ENCODE measurements at places on chromosomes 12 and 14.

DNA sequence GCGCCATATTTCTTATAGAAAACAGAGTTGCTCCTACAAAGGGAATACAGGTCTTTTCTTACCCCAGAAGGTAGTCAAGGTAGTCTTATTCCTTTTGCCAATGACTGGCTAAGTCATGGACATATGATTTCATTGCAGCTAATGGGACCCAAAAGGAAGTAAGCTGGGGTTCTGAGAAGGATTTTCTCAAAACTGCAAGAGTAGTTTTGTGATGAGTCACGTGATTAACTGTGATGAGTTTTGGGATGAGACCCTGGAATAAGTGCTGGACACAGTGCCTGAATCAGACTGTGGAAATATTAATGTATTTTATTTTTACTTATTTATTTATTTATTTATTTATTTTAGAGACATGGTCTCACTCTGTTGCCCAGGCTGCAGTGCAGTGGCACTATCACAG is 13.4 kb upstream of the NIN start:
- no peak for DNase-seq

DNA sequence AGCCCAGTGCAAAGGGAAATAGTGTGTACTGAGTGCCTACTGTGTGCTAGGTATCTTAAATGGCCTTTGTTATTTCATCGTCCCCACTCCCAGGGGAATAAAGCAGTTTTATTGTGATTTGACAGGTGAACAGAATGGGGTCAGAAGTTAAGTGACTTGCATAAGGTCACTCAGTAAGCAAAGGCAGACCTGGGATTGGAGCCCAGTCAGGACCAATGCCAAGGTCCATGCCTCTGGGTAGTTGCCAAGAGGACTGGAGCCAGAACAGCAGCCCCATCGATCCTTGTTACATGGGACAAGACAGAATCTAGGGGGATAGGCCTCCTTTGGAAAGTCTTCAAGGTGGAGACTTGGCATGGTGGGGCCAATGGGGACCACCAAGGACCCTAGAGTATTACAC is 227.4 kb upstream of the PWP1 start:
- DNase-seq = no peak

DNA sequence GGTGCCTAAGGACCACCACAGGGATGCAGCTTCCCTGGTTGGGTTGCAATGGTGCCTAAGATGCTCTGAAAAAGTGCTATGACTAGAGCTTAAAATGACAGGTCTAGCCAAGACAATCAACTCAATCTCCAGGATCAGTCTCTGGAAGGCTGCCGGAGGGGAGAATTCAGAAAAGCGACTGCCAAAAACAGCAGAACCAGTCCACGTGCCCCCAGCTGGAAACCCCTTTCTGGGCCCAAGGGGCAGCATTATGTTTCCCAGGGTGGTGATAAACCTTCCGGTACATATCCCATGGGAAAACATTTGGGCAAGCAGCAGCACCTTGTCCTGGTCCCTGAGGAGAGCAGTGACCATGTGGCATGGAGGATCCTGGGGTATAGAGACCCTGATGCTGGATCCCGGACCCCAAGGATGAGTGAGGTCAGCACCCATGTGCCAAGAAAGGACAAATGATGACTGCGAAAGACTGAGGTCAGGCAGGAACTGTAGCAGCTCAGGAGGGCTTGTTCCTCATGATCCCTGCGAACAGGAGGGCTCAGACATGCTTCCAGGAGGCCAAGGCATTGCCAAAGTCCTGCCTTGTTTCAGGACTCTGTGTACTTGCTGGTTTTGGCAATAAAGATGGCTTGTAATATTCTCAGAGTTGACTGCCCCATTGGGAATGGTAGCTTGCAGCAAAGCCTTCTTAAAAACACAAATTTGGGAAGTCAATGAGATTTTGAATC is 49.9 kb upstream of the LTBP2 start:
- no peak for DNase-seq

- no peak for DNase-seq
Measured at GRCh38 chr12:32379213-32379612, 20.1 kb upstream of the FGD4 start.

DNA sequence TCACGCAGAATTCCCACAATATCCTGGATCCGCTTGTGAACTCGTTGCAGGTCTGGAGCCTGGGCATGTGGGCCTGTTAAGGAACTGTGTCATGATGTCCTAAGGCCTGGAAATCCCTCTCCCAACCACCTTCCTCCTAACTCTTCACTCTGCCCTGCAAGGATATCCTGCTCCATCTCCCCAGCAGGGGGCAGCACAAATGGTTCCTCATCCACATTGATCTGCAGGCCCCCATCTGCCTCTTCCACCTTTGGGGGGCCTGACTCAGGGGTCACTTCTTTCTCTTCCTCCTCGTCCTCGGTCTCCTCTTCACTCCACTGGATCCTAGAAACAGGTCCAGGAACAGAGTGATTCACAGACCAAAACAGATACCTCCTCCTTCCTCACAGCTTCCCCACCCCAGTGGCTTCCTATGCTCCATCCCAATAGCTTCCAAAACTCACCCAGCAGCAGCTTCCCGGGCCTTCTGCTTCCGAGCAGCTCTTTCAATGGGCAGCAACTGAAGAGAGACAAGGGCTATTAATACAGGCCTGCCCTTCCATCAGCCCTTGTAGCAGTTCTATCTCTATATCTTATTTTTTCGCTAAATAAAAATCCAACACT is 4.5 kb downstream of the NOP2 start:
- DNase-seq = no peak

DNA sequence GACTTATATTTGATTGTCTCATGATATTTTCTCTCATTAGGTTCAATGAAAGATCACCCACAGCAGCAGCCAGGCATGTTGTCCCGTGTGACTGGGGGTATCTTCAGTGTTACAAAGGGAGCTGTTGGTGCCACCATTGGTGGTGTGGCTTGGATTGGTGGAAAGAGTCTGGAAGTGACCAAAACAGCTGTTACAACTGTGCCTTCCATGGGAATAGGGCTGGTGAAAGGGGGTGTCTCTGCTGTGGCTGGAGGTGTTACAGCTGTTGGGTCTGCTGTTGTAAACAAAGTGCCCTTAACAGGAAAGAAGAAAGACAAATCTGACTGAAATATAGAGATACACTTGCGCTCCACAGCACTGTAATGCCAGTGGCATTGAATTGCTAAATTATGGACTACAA is 15.4 kb downstream of the TMEM263 start:
- no peak for DNase-seq

- no peak for DNase-seq
Measured at GRCh38 chr14:92103363-92103989, 2.9 kb downstream of the ATXN3 start.

- no peak for DNase-seq
Measured at GRCh38 chr12:5134861-5135525, 91.3 kb downstream of the KCNA5 start.

DNA sequence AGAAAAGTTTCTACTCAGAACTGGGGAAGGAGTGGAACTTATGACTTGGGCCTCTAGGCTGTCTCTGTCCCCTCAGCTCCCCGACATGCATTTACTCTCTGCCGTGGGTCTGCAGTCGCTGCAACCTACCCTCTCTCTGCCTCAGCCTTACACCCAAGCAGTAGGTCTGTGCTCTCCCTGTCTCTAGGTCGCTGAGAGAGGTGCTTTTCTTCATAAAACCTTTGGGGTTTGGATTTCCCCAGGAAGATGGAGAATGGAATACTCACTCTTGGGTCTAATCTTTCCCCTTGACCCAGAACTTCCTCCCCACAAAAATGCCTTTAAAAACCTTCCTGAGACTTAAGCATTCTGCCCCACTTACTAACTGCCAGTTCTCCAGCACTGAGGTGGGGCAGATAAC is 12.9 kb downstream of the GPR84 start:
- no peak for DNase-seq

DNA sequence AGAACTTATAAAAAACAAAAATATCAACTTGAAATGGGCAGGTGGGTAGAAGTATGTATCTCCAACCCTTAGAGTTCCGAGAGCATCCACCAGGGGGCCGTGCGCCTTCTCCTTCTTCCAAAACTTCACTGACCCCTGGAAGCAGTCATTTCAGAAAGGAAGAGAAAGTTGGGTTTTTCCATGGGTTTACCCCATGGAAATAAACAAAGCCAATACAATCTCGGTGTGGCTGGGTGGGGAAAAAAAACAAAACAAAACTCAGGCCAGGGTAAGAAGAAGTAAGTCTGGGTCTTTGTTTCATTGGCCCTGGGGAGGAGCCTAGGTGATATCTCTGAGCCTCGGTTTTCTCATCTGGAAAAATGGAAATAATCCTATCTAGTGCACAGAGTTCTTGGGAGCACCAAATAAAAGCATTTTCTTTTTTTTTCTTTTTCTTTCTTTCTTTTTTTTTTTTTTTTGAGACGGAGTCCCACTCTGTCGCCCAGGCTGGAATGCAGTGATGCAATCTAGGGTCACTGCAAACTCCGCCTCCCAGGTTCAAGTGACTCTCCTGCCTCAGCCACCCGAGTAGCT is 33.6 kb upstream of the HNF1A start:
- no peak for DNase-seq

DNA sequence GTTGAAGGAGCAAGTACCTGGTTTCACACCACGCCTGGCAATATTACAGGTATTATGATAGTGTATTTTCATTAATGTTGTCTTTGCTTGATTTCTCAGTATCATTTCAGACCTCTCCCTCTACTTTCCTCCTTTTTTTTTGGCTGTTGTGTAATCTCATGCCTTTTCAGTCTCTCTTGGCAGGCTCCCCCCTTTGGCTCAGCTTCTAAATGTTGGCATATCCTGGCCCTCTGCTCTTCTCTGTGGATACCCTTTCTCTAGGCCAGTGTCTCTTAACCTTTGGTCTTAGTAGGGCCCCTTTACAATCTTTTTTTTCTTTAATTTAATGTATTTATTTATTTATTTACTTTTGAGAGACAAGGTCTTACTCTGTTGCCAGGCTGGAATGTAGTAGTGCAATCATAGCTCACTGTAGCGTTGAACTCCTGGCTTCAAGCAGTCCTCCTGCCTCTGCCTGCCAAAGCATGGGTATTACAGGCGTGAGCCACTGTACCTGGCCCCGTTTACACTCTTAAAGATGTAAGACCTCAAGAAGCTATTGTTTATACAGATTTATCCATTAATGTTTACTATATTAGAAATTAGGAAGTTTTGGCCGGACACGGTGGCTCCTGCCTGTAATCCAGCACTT is 12.8 kb downstream of the MTHFD1 start:
- DNase-seq = no peak

DNA sequence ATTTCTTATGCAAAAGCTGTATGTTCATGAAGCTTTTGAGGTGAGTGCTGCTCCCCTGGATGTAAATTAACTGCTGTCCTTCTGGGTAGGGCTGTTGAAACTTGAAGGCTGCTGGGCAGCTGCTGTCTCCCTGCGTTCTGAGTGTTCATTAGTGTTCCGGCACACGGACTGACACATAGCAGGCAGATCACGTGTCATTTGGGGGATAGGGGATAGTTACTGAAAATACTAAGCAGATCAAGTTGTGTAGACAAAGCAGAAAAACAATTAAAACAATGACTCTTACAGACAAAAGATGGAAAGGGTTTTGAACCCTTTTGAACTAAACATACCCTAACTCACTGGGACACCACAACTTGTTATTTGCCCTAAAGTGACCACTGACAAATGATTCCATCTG is 82.5 kb downstream of the PRICKLE1 start:
- no peak for DNase-seq

DNA sequence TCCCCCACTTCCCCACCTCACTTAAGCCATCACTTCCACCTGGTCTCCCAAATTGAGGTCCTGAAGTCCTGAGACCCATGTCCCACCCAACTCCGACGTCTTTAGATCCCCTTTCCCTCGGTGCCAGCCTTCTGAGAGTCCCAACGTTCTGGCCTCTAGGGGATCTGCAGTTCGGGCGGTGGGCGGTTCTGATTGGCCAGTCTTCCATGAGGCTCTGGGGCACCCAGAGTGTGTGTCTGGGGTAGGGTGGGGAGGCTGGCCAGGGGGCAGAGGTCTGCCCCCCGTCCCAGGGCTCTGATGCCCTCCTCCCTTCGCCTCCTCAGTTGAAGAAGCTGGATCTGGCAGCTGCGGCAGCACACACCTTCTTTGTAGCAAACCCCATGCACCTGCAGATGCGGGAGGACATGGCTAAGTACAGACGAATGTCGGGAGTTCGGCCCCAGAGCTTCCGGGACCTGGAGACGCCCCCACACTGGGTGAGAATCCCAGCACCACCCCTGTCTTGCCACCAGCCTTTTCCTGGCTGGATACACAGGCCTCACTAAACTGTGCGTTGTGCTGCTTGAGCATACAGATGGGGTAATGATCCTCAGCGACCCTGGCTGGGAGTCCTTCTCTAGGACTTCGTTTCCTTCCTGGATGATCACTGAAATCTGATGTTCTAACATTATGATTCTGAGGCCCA is 1.5 kb downstream of the P3H3 start:
- no peak for DNase-seq

GRCh38 chr12:47302111-47302671 is 222.4 kb upstream of the AMIGO2 start:
- no peak for DNase-seq

DNA sequence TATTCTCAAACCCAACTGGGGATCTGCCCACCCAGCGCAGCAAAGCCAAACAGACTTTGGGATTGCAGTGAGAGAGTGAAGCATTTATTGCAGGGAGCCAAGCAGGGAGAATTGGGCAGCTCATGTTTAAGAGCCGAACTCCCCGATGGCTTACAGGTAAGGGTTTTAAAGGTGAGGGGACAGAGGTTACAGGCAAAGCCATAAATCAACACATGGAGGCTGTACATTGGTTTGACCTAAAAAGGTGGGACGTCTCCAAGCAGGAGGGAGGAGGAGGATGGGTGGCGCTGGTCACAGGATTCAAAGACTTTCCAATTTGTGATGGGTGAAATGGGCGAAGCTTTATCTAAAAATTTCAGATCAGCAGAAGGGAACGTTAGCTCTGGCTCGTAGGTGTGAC is 18.2 kb downstream of the OAS2 start:
- DNase-seq = no peak

DNA sequence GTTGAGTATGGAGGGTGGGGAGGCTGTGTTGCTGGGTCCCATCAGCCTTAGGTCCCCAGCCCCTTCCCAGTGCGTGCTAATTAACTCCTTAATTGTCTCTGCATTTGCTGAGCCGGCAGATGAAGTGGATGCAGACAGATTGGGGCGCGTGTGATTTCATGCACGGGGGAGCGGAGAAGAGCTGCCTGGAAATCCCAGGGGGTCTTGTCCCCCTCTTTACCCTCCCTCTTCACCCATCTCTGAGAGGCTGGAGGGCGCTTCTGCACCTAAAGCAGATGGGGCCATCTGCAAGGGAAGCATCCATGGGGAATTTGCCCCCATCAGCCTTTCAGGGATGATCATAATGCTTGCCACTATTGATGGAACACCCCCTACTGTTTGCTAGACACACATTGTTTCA is 4.4 kb upstream of the ASIC1 start:
- DNase-seq = no peak

GRCh38 chr14:44962334-44963043 is 499 bp downstream of the TOGARAM1 start:
- no peak for DNase-seq

Data from pulmonary artery endothelial cell (primary cell).